ENCODE measurements at places on chromosomes 4 and X.

- DNase-seq: no peak
Observed at GRCh38 chrX:8760021-8760420, 28.1 kb upstream of the ANOS1 start.

GRCh38 chr4:153785910-153786721, 2.8 kb downstream of the SFRP2 start:
- DNase-seq: no peak

DNA sequence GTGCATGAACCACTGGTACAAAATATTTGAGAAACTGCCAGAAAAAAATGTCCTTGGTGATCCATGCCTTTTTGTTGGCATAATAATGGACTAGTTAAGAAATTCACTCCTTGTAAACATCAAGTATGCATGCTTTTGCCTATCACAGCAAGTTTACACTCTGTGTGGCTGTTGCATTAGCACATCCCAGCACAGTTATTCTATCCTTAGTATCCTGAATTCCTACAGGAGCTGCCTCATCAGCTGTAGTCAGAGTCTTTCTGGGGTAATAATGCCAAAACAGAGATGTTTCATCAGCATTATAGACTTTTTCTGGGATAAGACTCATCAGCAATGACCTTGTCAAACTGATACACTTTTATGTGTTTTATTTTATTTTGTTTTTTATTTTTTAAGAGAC, 82.8 kb downstream of the CHIC2 start:
- no peak for DNase-seq

- no peak for DNase-seq
Observed at GRCh38 chrX:103669745-103670144, 16.8 kb downstream of the MORF4L2 start.

- no peak for DNase-seq
Observed at GRCh38 chr4:68570122-68570507, 6.0 kb downstream of the UGT2B17 start.

DNA sequence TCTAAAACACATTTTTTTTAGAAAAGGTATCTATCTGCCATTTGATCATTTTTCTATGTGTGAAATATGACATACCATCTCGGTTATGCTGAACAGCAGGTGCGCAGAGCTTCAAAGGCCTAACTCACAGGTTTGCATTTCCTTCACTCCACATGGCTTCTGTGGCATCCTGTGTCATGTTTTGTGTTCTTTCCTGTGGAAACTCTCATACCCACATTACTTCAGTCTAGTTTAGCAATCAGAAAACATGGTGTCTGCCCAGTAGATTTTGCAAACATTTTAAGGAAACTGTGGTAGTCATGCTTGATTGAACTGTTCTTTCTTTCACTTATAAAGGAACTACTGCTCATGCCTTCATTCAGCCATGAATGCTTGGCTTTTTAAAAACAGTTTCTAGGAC, 11.3 kb upstream of the ARAP2 start:
- DNase-seq: no peak

DNA sequence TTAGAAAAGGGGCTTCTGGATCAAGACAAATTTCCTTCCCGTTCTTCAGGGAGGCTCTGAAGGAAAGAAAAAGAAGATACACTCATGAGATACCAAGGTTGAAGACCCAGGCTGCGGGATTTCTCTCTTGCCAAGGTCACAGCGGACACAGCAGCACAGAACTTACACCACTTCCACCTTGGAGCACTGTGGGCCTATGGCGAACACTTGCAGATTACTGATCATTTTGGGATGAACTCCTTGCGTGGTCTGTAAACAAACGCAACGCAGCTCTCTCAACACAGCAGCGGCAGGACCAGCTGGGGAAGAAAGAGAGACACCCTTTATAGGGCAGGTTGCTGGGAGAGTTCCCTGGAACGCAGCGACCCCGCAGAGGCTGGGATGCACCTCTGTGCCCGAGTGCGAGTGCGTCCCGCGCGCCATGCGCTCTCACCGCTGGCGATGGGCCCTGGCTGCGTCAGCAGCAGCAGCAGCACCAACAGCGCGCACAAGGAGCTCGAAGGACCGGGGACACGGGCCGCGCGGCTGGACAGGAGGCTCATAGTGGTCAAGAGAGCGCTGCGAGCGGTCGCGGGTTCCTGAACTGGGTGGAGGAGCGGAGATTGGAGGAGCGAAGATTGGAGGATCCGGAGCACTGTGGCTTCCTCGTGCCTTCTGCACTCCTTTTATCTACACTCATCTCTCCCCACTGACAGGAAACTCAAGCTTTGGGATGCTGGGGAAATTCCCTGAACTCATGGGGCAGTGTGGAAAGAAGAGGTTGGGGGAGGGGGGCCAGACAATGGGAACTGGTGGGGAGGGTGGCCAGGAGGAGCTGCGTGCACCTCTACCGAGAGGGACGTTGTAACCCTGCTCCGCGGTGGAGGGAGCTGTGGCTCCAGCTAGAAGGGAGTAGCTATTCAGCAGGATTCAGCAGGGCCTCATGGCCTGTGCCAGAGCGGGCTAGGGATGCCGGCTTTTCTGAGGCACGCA, at the start of gene CXCL5:
Gene CXCL5 (minus strand): TSS at position 638 of the 972 bp plus-strand sequence. CDS start 96 bp downstream, at position 542.
- peak; percentile 17 for DNase-seq

DNA sequence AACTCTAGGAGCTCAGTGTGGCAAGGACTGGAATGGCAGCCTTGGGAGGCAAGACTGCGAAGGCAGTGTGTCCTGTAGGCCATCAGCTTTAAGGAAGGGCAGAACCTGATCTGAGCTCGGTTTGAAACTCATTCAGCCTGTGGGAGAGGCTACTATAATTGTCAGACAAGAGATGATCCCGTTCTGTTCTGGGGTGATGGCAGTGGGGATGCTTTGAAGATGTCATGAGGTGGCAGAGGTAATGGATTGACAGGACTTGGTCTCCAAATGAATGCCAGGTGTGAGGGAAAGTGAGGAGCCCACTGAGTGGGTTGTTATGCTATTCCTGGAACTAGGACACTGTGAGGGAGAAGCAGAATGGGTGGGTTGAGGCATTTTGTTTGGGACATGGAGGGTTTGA, 144.9 kb downstream of the PJA1 start:
- DNase-seq: no peak

- DNase-seq: peak; percentile 15
Observed at GRCh38 chr4:61571761-61572559, 371.8 kb downstream of the ADGRL3 start.

- DNase-seq: no peak
Observed at GRCh38 chr4:76354517-76355473, 48.3 kb downstream of the STBD1 start.

DNA sequence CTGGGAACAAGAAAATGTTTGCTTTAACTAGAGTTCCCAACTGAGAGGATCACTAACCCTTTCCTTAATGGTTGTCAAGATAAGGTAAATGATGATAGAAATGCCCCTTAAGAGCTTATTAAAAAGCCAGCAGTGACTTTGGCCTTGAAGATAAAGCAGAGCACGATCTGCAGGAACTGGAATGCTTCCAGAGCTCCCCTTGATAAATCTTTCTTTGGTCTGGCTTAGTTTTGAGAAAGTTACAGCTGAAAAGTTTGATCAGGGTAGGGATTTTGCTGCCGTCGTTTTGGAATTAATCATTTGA, 64.0 kb downstream of the PTTG2 start:
- no peak for DNase-seq

DNA sequence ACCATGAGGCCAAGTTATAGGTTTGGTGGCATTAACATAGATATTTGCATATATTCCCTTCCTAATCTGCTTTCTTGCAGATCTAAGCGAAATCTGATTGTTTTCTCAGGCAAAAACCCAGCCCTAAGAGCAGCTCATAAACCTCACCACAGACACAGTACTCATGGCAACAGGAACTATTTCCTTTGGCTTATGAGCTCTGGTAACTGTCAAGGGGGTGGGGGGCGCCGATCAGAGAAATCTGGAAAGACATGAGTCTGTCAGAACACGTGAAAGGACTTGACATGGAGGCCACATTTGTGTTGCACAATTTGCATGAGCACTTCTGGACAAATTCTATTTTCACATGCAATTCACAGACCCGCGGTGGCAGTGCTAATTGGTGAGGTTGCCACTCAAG, 83.7 kb downstream of the MGST2 start:
- no peak for DNase-seq

- peak; percentile 28 for DNase-seq
Observed at GRCh38 chrX:68084765-68085164, 348.5 kb downstream of the OPHN1 start.

GRCh38 chrX:25531096-25531495, 515.3 kb upstream of the ARX start:
- no peak for DNase-seq

GRCh38 chr4:57040510-57040909, 61.8 kb downstream of the POLR2B start:
- DNase-seq: no peak

GRCh38 chr4:170339522-170339921, 249.8 kb upstream of the AADAT start:
- DNase-seq: no peak

GRCh38 chrX:16454926-16455325, 195.0 kb upstream of the S100G start:
- no peak for DNase-seq

GRCh38 chr4:12880844-12881243, 603.3 kb downstream of the RAB28 start:
- DNase-seq: no peak

DNA sequence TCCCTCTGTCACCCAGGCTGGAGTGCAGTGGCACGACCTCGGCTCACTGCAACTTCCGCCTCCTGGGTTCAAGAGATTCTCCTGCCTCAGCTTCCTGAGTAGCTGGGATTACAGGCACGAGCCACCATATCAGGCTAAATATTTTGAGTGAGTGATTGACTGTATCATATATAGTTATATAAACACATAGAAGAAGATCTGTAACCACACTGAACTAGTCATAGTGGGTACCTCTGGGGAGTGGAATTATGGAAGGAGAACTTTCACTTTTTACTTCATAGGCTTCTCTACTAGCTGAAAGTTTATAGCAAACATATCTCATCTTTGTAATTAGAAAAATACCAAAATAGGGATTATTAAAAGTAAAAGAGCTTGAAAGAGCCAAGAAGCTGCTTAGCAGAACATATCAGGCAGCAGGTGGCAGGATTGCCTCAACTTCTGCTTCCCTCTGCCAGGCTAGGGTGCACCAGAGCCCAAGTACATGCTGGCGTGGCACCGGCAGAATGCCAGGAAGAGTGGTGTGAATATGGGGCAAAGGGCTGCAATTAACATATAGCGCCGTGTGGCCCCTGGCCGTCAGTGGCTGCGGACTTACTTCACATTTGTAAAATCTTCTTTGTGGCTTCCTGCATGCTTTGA, 39.5 kb upstream of the CD40LG start:
- no peak for DNase-seq

GRCh38 chr4:7677799-7678301, 243.1 kb upstream of the PSAPL1 start:
- no peak for DNase-seq

- no peak for DNase-seq
Observed at GRCh38 chrX:124393238-124393637, 46.9 kb downstream of the SH2D1A start.

DNA sequence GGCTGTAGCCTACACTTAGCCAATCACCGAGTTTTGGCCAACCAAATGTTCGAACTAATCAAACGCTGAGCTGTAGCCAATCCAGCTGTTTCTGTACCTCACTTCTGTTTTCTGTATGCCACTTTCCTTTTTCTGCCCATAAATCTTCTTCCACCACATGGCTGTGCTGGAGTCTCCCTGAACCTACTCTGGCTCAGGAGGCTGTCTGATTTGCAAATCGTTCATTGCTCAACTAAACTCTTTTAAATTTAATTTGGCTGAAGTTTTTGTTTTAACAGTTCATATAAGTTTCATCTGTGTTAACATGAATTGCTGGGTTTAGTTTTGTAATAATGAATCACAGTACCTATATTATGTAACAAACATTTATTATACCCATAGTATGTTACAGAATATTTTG, 160.7 kb upstream of the PCDH7 start:
- DNase-seq: no peak

- no peak for DNase-seq
Observed at GRCh38 chrX:85024044-85024443, 20.4 kb downstream of the APOOL start.

DNA sequence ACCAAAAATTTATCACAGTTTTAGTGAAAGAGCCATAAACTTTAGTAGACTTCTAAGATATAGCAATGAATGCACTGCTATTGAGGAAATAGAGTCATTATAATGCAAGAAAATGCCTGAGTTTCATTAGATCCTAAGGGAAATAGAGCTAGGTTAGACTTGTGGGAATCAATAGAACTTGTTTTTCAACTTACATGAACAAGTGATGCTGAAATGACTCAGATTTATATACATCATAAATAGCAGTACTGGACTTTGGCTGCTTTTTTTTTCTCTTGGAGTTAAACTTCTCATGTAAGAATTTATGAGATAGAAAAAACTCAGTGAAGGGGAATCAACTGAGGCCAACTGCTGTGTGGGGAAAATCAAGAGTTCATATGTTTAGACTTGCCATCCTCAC, 216.5 kb upstream of the AADAT start:
- no peak for DNase-seq

- no peak for DNase-seq
Observed at GRCh38 chr4:129322920-129323319, 227.0 kb downstream of the C4orf33 start.

DNA sequence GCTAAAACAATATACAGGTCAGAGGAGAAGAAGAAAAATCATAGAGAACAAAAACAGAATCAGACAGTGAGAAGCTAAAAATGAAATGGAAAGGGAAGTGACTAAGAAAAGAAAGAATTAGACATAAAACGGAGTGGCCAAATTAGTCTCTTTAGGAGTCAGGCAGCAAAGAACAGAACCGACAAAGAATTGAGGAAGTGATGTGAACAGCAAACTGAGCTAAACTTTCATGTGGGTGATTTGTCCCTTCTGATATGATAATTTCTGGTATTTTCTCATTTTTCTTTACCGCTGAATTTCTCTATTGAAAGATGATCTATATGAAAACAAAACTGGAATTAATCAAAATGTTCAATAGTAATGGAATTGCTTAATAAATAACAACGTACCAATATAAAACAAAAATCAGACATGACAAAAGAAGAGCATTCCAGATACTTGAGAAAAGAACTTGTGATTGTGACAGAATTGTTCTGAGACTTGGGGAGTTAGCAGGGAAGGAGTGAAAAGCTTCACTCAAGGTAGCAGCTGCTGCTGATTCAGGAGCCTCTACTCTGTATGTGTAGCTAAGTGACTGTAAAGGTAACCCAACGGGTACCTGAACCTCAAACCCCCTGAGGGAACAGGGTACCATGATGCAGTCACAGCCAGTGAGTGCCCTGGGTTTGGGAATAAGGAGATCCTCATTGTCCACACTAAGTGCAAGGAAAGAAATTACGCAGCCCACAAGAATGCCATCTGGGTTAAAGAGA, 8.8 kb downstream of the TAPT1 start:
- no peak for DNase-seq

GRCh38 chr4:153154007-153154975, 50.0 kb upstream of the TRIM2 start:
- DNase-seq: no peak

DNA sequence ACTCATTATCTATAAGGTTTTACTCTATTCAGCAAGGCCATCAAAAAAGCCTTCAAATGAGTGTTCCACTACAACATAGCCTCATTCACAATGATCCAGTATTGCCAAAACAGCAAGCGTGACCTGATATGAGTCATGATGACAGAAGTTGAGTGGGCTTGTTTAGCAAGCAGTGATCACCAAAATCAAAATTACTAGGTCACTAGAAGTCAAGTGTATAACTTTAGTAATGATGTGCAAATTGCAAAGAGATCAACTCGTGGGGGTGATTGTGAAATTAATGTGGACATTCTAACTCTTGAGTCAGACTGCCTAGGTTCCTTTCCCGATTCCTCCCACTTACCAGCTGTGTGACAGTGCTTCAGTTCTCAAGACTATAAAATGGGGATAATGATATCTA, 124.5 kb downstream of the CHM start:
- DNase-seq: no peak

GRCh38 chrX:73214426-73215094, at the start of gene NAP1L2:
TSS of gene NAP1L2 (minus strand) at chrX:73214851. CDS start at chrX:73214492, 359 bp downstream.
- DNase-seq: peak; percentile 1

- no peak for DNase-seq
Observed at GRCh38 chr4:5127556-5127955, 76.3 kb downstream of the STK32B start.
